ENCODE measurements at places on chromosomes 6 and 20.

GRCh38 chr6:33116417-33116816, 40.6 kb downstream of the HLA-DPB1 start:
- no peak for DNase-seq

GRCh38 chr6:138546733-138547185, 47.5 kb upstream of the NHSL1 start:
- DNase-seq = no peak

- no peak for DNase-seq
These were observed 167.6 kb downstream of the PLCB4 start for GRCh38 chr20:9236458-9236857.

- DNase-seq = no peak
These were observed 23.1 kb downstream of the SERPINB1 start for GRCh38 chr6:2818593-2818992.

DNA sequence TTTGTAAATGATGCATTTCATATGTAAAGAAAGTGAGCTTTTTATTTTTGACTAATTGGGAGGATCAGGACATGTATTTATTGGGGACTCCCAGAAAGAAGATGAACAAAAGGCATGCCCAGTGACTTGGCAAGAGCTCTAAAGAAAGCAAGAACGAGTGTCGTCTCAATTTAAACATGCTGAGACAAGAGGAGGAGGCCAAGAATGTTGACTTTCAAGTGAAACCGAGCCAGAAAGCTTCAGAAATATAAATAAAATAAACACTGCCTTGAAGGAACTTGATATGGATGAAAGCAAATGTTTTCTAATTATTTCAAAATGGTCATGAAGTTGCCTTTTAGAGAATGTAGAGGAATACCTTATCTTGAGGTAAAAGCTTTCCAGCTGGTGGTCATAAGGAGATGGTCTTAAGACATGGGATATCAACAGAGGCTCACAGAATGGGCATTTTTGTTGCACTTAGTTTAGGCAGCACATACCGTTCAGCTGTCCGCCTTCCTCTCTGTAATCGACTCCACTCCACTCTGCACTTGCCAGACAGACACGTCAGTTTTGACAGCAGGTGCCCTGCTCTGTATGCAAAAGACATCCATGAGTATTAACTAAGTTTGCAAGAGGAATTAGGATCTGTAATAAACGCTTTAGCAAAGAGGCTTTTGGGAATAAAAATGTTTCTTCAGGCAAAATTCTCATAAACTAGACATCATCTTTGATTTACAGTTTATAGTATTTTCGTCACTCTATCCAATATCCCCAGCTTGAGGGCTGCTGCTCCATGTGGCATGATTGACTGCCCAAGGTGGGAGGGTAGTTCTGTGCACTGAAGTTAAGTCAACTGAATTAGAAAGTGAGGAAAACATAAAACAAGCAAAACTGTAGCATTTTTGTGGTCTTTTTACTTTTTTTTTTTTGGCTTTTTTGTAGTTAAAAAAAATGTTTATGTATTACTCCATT, 613.1 kb downstream of the PKHD1 start:
- DNase-seq = no peak

- no peak for DNase-seq
These were observed 23.6 kb upstream of the STX16 start for GRCh38 chr20:58627212-58628072.

DNA sequence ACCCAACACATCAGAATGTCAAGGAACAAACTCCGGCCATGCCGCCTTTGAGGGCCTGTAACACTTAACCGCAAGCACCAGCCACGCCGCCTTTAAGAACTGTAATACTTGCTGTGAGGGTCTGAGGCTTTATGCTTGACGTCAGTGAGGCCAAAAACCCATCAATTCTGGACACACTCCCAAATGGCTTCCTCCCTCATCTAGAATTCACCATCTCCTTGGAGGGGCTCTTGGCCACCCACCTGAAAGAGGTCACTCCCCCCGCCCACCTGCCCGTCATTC, 10.4 kb upstream of the PXDC1 start:
- no peak for DNase-seq

GRCh38 chr6:149831308-149831820, 32.8 kb downstream of the LRP11 start:
- DNase-seq = no peak

GRCh38 chr20:19850198-19850533, 92.1 kb downstream of the RIN2 start:
- no peak for DNase-seq

DNA sequence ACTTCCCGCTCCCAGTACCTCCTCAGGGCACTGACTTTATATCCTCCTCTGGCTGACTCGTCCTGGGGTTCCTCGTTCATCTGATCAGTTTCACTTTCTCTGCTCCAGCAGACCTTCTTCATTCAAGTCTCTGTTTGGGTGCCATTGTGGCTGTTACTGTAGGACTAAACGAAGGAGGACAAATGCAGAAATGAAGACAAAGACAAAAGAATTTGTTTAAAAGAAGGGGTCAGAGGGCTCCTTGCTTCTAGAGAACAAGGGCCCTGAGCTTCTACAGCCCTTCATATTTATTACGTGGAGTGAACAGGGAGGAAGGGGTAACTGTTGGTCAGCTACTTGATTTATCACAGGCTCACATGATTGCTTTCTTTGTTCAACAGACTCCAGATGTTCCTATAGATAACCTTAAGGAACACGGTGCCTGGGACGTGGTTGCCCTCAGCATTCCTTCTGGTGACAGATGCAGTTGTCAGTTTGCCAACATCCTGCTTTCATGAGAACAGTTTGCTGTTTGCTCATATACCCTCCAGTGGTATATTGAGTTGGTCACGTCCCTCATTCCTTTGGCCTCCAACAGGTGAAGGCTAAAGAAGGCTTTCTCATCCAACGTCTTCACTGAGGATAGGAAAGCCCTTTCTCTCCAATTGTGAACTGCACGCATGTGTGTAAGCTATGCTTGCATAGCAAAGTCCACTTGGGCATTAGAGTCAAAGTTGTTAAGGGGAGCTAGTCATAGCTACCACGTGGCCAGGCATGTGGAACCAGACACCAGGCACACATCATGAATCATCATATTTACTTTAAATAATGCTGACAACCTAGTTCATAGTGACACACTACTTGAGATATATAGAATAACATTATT, 69.1 kb upstream of the BTN3A2 start:
- DNase-seq = no peak

GRCh38 chr6:84798257-84798656, 33.9 kb upstream of the TBX18 start:
- DNase-seq = no peak

All from stimulated activated CD4-positive, alpha-beta T cell treated with anti-CD3 and anti-CD28 coated beads, Interleukin-1b, Interleukin-23, amount 100 ng/mL, for 1 hour (primary cell).